Sciatic nerve (tissue), 2 donors: ENCODE measurements at places on chromosomes 7 and 10. TPM values are rescaled to one million over a fixed set of nuclear protein-coding genes. Genes with fewer than 3 reads are reported as not detected.

GRCh38 chr10:48604991-48605508 is at the start of gene ARHGAP22:
TSS of gene ARHGAP22 (minus strand) at chr10:48605073. CDS start at chr10:48604796, 277 bp downstream.
- peak; percentile 77 for DNase-seq

Gene OR13A1
- not detected for total RNA-seq

GRCh38 chr10:125549653-125550052 is 133.3 kb downstream of the TEX36 start:
- no peak for DNase-seq

Gene CLDN3
- total RNA-seq, result not detected

GRCh38 chr10:25978771-25979170 is 44.7 kb downstream of the MYO3A start:
- DNase-seq, result no peak

Gene RADIL
- total RNA-seq, result 19.8 TPM

DNA sequence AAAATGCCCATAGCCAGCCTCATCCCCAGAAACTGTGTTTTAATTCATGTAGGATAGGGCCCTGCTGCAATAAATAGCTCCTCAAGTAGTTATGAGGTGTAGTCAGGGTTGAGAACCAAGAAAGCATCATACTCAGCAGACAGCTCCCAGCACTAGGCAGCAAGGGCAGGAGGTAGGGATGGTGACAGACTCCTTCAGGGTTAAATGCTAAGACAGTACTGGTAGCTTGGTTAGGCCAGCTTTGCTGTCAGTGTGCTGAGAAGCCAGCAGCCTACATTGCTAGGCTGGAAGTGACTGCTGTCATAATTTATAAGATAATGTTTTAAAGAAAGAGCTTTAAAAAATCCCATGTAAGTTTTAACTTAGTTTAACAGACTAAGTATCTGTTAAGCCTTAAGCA is 113.9 kb upstream of the IMMP2L start:
- no peak for DNase-seq

Gene PIK3AP1
- total RNA-seq, result 13.8 TPM

- DNase-seq, result no peak
Observed at GRCh38 chr7:88539518-88539917, 220.0 kb upstream of the ZNF804B start.

DNA sequence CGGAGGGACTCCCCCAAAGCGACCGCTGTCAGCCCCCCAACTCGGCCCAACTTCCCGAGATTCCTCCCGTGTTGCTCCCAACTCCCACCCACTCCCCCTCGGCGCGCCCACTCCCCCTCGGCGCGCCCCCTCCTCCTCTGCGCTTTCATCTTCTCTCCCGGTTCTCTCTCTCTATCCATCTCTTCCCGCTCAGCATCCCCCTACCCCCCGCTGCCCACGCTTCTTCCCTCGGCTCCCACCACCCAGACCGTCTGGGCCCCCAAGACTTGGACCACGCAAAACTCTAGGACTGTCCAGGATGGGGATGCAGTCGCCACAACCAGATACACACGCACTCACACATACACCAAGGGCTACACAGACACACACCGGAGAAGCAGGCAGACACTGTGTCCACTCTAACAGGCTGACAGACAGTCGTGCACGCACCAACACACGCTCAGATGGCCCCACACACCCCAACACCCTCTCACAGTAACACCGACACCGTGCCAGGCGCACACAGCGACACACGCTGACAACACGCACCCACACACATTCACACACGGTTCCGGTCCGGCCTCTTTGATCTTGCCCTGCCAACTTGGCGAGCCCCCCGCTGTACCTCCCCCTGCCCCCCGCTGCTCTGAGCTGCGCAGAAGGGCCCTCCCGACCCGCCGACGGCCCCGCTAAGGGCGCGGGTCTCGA is 1.1 kb downstream of the GRID1 start:
- peak; percentile 59 for DNase-seq

DNA sequence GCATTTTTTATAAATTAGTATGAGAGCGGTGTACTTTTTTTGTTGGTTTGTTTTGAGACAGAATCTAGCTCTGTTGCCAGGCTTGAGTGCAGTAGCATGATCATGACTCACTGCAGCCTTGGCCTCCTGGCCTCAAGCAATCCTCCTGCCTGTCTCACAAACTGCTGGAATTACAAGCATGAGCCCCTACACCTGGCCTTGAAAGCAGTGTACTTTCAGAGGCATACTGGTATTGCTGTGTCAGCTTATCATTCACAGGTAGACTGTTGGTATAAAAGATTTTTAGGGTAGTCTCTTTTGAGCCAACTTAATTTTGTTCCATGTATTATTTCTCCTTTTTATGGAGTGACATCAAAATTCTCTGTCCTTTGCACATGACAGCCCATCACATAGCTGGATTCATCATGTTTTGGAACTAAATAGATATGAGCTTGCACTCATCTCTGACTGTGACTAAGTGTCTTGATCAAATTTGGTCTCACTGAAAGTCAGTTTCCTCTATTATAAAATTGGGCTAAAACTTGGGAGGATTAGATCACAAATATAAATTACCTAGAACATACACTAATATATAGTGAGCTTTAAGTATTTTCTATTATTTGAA is 12.4 kb downstream of the GNAT3 start:
- no peak for DNase-seq

GRCh38 chr10:126262233-126262838 is 125.9 kb downstream of the ADAM12 start:
- DNase-seq, result no peak

DNA sequence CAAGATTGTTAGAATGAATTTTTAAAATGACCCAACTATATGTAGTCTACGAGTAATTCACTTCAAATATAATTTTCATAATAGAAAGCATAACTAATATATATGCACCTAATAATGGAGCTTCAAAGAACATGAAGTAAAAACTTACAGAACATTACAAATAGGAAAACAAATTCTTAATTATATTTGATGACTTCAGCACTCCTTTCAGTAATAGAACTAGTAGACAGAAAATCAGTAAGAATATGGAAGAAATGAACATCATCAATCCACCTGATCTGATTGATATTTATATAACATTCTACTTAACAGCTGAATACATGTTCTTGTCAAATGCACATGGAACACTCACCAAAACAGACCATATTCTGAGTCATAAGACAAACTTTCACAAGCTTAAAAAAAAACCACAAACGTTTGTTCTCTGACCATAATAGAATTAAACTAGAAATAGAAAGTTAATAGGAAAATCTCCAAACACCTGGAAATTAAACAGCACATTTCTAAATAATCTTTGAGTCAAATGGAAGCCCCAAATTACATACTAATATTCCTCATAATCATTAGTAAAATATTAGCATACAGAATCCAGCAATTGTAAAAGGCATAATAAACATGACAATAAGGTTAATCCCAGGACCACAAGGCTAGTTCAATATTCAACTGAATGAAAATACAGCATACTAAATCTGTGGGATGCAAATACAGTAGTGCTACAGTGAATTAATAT is 48.0 kb downstream of the BRAF start:
- no peak for DNase-seq

- DNase-seq, result peak; percentile 15
Observed at GRCh38 chr7:45700556-45700955, 126.4 kb downstream of the ADCY1 start.

GRCh38 chr10:70169649-70170364 is 507 bp downstream of the SAR1A start:
- peak; percentile 66 for DNase-seq

GRCh38 chr10:88392222-88392621 is 190.9 kb downstream of the RNLS start:
- no peak for DNase-seq
